Hematopoietic multipotent progenitor cell treated with erythropoietin and hydrocortisone succinate and interleukin-3 and kit ligand, for 8 days (in vitro differentiated cells): ENCODE measurements at places on chromosomes 13 and 19.
A peak's percentile ranks its signal among the peaks of the same experiment; 100 is the strongest.

DNA sequence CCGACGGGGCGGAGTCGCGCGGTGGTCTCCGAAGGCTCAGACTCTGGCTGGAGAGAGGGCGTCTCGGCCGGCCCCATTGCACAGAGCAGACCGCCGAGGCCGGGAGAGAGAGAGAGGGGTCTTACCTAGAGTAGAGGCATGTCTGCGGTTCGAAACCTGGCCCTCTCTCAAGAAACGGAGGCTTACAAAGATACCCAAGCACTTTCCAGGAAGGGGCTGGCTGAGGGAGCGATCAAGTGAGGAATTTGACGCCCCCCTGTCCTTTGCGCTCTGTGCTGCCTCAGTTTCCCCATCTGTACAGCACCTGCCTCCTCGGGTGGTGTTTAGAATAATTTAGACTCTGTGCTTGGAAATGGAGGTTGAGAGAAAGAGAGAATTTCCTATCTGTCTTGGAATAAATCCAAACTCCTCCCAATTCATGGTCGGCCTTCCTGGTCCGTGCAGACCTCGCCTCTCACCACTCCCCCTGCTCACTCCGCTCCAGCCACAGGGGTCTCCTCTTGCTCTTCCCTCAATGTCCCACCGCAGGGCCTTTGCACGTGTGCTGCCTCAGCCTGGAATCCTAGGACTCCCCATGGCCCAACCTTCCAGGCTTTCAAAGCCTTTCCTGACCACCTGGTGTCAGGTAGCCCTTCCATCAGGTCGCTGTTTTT, 658 bp upstream of the ISOC2 start:
- DNase-seq = peak; percentile 86

DNA sequence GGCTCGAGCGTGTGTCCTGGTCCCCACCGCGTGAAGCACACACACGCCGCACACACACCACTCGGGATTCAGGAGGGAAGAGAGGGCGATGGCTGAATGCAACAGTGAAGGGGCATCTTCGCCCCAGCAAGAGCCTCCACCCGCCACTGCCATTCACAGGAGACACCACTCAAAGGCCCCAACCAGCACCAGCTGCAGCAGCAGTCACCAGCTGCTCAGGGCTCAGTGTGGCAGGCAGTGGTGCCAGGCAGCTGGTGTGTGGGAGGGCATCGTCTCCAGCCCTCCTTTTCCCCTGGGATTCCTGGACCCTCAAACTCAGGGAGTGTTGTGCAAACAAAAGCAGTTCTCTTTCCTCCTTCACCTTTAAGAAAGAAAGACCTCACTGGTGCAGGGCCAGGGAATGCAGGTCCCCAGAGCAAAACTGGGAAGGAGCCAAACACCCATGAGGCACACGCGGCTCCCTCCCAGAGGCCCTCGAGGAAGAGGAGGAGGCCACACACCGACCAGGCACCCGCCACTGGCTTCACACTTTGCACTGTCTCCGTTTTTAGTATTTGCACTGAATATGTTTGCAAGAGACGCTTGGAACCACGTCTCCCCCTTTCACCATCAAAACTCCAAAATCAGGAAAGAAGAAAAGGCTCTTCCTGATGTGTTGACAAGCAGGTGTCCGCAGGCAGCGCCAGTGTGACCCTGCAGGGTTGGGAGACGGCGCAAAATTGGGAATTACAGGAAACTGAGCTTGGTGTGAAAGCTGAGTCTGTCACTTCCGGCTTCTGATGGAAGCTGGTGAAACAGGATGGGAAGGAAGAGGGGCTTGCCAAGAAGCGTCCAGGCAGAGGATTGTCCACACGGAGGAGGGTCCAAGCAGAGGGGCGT, 26.4 kb upstream of the F7 start:
- no peak for DNase-seq

GRCh38 chr19:55382522-55383054, 1.5 kb downstream of the TMEM238 start:
- no peak for DNase-seq

GRCh38 chr13:114064450-114065140, 67.8 kb downstream of the RASA3 start:
- no peak for DNase-seq

- no peak for DNase-seq
These were observed 7.5 kb upstream of the TM6SF2 start for GRCh38 chr19:19280561-19280960.

DNA sequence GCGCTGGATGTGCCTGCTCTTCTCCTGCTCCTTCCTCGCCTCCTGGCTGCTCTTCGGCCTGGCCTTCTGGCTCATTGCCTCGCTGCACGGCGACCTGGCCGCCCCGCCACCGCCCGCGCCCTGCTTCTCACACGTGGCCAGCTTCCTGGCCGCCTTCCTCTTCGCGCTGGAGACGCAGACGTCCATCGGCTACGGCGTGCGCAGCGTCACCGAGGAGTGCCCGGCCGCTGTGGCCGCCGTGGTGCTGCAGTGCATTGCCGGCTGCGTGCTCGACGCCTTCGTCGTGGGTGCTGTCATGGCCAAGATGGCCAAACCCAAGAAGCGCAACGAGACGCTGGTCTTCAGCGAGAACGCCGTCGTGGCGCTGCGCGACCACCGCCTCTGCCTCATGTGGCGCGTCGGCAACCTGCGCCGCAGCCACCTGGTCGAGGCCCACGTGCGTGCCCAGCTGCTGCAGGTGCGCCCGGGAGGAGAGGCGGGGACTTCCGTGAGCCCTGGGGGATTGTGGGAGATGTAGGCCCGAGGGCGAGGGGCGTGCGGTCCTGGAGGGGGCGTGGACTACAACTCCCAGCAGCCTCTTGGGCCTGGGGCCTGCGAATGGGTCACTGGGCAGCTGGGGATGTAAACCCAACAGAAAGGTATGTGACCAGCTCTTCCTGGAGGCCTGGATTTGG, 6.7 kb downstream of the KCNJ14 start:
- no peak for DNase-seq

DNA sequence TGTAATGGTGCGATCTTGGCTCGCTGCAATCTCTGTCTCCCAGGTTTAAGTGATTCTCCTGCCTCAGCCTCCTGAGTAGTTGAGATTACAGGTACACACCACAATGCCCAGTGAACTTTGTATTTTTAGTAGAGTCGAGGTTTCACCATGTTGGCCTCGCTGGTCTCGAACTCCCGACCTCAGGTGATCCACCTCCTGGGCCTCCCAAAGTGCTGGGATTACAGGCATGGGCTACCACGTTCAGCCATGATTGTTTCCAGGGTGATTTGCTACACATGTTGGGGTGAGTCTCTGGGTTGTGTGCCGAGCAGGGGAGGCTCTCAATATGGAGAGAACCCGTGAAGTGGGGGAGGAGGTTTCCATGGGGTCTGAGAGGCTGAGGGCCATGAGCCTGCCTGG, 24.8 kb upstream of the CEACAM21 start:
- DNase-seq = no peak

DNA sequence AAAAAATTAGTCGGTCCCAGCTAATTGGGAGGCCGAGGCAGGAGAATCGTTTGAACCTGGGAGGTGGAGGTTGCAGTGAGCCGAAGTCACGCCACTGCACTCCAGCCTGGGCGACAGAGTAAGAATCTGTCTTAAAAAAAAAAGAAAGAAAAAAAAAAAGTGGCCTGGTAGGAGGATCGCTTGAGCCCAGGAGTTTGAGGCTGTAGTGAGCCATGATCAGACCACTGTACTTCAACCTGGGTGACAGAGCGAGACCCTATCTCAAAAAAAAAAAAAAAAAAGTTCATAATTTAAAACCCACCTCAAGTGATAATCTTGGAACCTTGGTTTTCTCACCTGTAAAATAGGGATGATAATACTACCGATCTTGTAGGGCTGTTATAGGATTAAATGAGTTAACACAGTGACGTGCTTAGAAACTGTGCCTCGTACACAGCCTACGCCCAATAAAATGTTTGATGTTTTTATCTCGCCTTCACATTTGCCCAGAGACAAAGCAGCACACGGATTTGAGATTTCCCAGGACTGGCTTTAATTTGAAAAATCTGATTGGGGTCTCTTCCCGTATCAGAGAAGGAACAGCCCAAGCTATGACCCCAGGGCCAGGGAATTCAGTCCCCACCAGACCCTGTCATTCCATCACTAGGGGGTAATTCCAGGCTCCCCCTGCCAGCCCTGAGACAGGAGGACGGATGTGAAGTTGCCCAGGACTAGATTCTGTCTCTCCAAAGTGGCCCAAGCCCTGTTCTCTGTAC, 3.6 kb downstream of the SERTAD1 start:
- peak; percentile 53 for DNase-seq

- peak; percentile 39 for DNase-seq
These were observed 64.5 kb downstream of the CEBPG start for GRCh38 chr19:33437821-33438671.

DNA sequence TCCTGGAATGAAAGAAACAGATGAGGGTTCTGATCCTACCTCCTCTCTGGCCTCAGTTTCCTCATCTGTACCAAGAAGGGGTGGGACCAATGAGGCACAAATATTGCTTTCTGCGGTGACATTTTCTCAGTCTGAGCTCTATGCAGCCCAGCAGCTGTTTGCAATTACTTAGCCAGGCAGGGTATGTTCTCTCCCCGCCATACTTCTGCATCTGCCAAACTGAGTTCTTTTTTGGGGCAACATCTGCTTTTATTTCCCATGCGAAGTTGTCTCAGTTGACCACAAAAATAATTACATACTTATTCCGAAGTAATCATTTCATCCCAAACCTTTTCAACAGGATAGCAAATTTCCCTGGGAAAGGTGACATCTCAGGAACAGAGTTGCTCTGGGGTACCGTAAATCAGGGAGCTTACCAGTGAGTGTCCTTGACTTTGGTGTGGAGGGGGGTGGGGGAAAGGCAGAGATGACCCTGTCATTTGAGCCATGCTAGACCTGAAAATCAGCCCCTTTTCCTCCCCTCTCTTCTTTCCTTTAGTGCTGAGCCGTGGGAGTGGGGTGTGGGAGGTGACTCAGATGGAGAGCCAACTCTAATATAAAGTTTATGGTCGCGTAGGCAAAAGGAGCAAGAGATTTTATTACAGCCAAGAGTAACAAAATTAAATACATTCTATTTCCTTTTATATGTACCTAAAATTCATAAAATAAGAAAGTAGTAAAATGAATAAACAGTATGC, 165.7 kb upstream of the KL start:
- no peak for DNase-seq

DNA sequence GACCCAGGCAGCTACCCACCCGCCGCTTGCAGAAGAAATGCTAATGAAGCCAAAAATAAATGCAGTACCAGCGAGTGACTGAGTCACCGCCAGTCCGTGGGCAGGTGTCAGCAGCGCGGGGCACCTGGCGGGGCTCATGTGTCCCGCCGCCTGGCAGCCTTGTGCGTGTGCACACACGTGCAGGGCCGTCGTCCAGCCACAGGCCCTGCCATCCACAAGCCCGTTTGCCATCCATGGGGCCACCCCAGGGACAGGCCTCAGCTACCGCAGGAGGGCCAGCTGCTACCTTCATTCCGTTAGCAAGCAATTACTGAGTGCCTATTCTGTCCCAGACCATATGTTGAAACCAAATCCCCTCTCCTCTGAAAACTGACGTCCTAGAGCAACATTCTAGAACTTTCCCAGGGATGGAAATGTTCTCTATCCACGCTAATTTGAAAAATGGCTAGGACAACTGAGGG, 20.5 kb downstream of the NCAN start:
- DNase-seq = no peak

- DNase-seq = no peak
These were observed 20.7 kb downstream of the RFC3 start for GRCh38 chr13:33838647-33839046.

- DNase-seq = no peak
These were observed 1.3 kb downstream of the FBXW9 start for GRCh38 chr19:12695096-12695495.

DNA sequence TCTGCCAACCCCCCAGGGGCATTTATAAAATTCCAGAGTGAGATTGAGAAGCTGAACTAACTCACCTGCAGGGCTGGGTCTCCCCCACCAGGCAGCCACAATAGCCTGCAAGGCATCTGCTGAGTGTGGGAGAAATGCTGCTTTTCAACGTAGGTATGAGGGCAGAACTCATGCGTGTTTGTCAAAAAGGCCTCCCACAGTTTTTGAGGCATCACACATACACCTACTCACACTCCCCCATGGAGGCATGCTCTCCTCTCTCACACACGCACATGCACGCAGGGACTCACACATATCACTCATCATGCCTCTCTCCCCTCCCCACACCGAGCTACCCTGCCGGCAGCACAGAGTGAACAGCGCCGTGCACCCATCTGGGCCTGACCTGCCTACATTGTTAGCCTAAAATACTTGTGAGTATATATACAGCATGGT, 390.5 kb downstream of the FGF9 start:
- no peak for DNase-seq

DNA sequence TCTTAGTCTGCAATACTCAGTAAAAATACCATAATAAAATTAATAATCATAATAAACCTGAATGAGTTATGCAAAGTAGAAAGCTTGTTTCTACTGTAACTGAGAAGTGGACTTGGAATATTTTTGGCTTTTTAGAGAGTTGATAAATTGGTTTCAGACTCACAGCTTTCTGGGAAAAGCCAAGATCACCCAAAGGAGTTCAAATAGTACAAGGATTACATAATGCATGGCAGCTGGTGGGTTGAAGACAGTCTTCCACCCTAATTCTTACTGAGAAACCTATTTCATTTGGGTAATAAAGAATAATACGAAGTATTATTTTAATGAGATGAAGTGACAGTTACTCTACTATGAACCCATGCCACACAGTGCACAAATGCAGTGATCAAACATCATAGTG, 139.4 kb upstream of the KLF12 start:
- no peak for DNase-seq

DNA sequence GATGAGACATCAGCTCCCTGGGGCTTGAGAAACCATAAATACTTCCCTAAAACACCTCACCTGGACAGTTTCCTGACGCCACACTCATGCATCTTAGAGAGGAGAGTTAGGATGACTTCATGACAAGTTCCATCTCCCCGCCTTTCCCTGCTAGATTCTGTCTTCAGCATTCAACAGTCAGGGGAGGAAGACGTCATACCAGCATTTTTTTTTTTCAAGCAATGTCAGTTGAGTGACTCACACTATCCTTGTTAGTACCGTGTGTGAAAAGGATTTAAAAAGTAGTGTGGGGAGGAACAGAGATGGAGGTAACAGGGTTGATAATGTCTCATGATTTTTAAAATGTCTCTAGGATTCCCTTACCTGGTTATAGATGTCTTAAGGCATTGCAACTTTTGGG, at the start of gene OR7D2:
Gene OR7D2, plus strand, starts transcription at position 79 of the 400 bp plus-strand sequence. CDS start 6,803 bp downstream, outside the sequence.
- no peak for DNase-seq

DNA sequence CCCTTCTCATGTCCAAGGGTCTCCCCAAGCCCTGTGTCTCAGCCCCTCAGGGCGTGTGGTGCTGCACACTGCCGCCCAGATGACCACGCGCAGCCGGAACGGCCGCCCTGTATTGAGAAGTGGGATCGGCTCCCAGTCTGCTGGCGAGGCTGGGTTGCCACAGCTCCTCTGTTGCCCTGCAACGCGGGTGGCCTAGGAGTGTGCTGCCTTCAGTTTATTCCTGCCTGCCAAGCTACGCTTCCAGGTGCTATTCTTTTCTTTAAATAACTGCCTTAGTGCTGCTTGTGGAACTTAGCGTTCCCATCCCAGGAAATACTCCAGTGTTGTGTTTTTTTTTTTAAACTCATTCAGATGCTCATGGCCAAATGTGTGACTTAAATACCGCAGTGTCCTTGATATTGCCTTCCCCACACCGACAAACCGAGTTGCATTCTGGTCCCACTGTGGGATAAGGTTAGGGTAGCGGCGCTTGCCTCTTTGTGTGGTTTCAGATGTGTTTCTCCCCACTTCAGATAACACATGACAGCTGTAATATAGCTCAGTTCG, 16.6 kb downstream of the ACTN4 start:
- peak; percentile 81 for DNase-seq
